Astrocyte (in vitro differentiated cells and primary cell): ENCODE measurements at places on chromosomes 7 and 10. TPM values are rescaled to one million over a fixed set of nuclear protein-coding genes. Genes with fewer than 3 reads are reported as not detected.

DGKB gene
- 0.24 and 0.39 TPM in 2 replicates for total RNA-seq

UCMA gene
- not detected in 2 replicates for total RNA-seq

SPOCK2 gene
- 0.89 and 1.4 TPM in 2 replicates for total RNA-seq

RELN gene
- 0.70 and 0.98 TPM in 2 replicates for total RNA-seq

SAMD9 gene
- 64.4 and 77.1 TPM in 2 replicates for total RNA-seq

INA gene
- total RNA-seq = 26.9 and 39.6 TPM in 2 replicates

ZNF487 gene
- total RNA-seq = 2.6 and 2.8 TPM in 2 replicates

AKR1D1 gene
- not detected in 2 replicates for total RNA-seq

ANKRD30A gene
- total RNA-seq = not detected in 2 replicates

TRIM4 gene
- 4.1 and 4.6 TPM in 2 replicates for total RNA-seq

LEP gene
- total RNA-seq = not detected in 2 replicates

MORN4 gene
- total RNA-seq = 15.8 and 16.2 TPM in 2 replicates

MBL2 gene
- not detected in 2 replicates for total RNA-seq

LOXL4 gene
- 26.6 and 41.2 TPM in 2 replicates for total RNA-seq

POU6F2 gene
- total RNA-seq = 0.45 and 0.46 TPM in 2 replicates

SPDYE6 gene
- total RNA-seq = not detected in 2 replicates

WNT2 gene
- total RNA-seq = 0.07 and 0.24 TPM in 2 replicates

CNPY1 gene
- total RNA-seq = not detected in 2 replicates

AGR3 gene
- total RNA-seq = not detected in 2 replicates

LZTS2 gene
- 69.9 and 73.9 TPM in 2 replicates for total RNA-seq

TMEM225B gene
- total RNA-seq = 0.23 and 0.43 TPM in 2 replicates

BICC1 gene
- 23.0 and 37.5 TPM in 2 replicates for total RNA-seq

TLL2 gene
- total RNA-seq = 7.6 and 9.6 TPM in 2 replicates

FLNC gene
- 308 and 364 TPM in 2 replicates for total RNA-seq

INHBA gene
- 103 and 164 TPM in 2 replicates for total RNA-seq

MET gene
- 7.9 and 8.2 TPM in 2 replicates for total RNA-seq

CYP3A4 gene
- not detected in 2 replicates for total RNA-seq

AOAH gene
- total RNA-seq = not detected in 2 replicates

C10orf67 gene
- total RNA-seq = 0.27 and 0.46 TPM in 2 replicates

FAM237B gene
- not detected in 2 replicates for total RNA-seq

POLD2 gene
- 59.9 and 67.7 TPM in 2 replicates for total RNA-seq

HMX3 gene
- not detected in 2 replicates for total RNA-seq

RBP3 gene
- not detected in 2 replicates for total RNA-seq

KIF20B gene
- 6.8 and 7.1 TPM in 2 replicates for total RNA-seq
